ENCODE measurements at places on chromosomes 4 and X. TPM values are rescaled to one million over a fixed set of nuclear protein-coding genes. Genes with fewer than 3 reads are reported as not detected.

NALF2 gene
- 0.74 TPM for total RNA-seq

NAP1L5 gene
- total RNA-seq, result 9.1 TPM

SSX3 gene
- not detected for total RNA-seq

STBD1 gene
- 5.0 TPM for total RNA-seq

GPR143 gene
- total RNA-seq, result 4.7 TPM

SPATA4 gene
- total RNA-seq, result 3.7 TPM

ADH1B gene
- total RNA-seq, result 141 TPM

GYG2 gene
- 5.1 TPM for total RNA-seq

SNX25 gene
- total RNA-seq, result 19.1 TPM

CFAP47 gene
- 1.00 TPM for total RNA-seq

FSTL5 gene
- total RNA-seq, result not detected

RAB39B gene
- 0.12 TPM for total RNA-seq

OPRPN gene
- not detected for total RNA-seq

TMEM154 gene
- total RNA-seq, result 1.1 TPM

WDFY3 gene
- total RNA-seq, result 79.2 TPM

DNA sequence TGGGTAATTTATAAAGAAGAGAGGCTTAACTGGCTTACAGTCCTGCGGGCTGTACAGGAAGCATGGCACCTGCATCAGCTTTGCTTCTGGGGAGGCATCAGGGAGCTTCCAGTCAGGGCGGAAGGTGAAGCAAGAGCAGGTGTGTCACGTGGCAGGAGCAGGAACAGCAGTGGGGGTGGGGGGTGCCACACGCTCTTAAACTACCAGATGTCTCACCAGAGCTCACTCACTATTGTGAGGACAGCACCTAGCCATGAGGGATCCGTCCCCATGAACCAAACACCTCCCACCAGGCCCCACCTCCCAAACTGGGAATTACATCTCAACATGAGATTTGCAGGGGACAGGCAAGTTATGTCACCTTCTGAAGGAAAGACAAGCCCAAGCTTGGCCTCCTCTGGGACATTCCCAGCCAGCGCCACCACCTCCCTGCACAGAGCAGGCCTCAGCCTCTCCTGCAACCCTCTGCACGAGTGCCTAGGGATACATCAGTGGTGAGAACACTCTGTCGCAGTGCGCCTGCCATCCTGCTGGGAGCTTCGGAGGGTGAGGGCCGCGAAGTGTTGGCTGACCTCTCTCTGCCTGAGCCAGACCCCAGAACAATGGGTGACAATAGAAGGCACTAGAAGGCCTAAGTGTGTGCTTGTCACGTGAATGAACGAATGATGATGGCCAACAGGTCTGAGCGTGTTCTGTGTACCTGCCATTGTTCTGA lies 244.3 kb downstream of the EVC2 start:
- no peak for DNase-seq

GRCh38 chrX:64204701-64205440 lies 637 bp downstream of the AMER1 start:
- DNase-seq, result peak; percentile 41

DNA sequence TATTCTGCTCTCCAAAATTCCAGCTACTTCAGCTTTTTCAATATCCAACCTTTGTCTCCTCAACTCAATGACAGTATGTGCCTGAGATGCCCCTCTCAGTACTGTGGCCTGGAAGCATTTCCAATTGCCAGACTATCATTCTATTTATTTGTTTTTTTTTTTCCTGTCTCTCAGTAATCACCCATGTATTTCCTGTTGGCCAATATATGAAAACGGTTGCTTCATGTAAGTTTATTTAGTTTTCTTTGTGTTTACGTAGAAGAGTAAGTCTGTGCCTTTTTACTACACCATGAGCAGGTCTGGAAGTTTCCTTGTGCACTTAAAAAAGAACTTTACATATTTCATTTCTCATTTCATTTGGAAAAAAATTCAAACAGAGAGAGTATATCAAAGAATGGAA lies 537.5 kb upstream of the SPANXN1 start:
- DNase-seq, result no peak

- DNase-seq, result no peak
Measured at GRCh38 chr4:102308032-102308799, 37.1 kb downstream of the SLC39A8 start.

- DNase-seq, result no peak
Measured at GRCh38 chr4:149896432-149896831, 80.8 kb upstream of the IQCM start.

- peak; percentile 69 for DNase-seq
Measured at GRCh38 chr4:153221783-153222706, 17.8 kb downstream of the TRIM2 start.

DNA sequence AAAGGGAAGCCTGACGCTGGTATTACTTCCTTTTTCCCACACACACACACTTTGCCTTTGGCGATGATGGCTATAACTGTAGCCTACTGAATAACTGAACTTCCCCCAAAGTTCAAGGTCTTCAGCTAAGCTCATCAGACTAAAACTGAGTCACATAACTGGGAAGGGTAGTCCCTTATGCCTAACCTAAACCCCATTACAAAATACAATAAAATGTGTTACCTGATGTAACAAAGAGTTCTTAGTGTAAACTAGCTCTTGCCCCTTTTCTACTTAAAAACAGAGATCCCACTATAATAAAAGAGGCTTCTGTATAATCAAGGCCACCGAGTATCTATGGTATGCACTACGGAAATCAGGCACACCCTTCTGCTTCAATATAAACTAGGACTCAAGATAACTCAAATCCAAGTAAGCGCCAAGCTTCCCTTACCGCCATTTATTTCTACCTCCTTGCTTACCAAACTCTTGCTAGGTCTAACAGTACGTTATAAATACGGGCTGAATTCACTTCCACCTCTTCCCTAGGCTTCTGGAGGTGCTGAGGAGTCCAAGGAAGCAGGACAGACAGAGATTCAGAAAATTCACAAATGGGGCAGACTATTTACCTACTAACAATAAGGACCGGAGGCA lies 2.4 kb downstream of the OTUD4 start:
- DNase-seq, result no peak

DNA sequence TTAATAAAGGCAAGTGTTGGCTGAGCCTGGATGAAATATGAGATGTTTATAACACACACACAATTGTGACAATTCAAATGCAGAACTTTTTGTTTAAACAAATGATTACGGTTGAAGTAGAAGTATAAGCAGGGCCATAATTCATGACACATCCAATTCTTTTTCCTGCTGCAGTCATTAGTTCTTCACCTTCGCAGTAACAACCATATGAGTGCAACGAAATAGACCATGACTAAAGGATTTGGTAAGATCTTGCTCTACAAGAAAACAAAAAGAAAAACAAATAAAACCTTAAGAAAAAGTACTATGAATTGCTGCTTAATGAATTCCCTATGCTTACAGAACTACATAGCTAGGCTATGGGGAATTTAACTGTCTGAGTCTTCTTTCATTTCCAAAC lies 13.9 kb upstream of the BMPR1B start:
- DNase-seq, result no peak

GRCh38 chr4:10123227-10124101 lies 6.9 kb upstream of the WDR1 start:
- no peak for DNase-seq

DNA sequence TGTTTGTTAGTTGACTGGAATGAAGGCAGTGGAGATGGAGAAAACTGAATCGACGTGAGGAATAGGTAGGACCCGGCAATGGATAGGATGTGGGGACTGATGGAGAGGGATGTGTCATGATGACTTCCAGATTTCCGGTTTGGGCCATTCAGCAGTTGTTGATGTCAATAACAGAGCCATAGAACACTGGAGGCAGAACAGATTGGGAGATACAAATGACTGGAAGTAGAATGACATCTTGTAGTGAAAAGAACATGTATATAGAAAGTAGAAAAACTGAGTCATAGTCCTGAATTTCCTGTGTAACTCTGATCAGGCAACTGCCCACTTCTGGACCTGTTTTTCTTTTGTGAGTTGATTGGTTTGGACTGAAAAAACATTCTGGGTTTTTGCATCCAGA lies 24.5 kb downstream of the CETN2 start:
- DNase-seq, result no peak

- DNase-seq, result no peak
Measured at GRCh38 chrX:8284131-8284530, 113.1 kb upstream of the VCX2 start.

DNA sequence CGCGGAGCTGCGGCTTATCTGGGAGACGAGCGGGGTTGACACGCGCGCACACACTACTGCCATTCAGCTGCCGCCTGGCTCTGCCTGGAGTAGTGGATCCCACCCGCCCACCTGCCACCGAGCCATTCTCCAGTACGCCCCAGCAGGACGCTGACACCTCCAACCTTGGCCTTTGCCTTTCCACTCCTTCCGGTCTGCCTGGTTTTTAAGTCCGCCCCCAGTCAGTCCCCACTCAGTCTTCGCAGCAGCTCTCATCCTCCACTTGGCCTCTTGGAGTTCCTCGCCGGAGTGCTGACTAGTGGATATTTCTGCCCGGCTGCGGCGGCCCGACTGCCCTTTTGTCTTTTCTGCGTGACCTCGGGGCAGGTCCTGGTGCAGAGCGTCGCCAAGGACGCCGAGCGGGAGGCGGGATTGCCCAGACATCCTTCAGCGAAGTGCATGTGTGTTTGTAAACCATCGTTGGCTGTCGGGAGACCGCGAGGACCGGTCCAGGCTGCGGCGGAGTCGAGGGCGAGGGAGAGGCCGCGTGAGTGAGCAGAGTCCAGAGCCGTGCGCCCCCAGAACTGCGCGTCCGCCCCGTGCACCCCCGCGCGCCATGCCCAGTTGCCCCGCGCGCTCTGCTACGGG lies 1.1 kb downstream of the SLIT2 start:
- peak; percentile 26 for DNase-seq

DNA sequence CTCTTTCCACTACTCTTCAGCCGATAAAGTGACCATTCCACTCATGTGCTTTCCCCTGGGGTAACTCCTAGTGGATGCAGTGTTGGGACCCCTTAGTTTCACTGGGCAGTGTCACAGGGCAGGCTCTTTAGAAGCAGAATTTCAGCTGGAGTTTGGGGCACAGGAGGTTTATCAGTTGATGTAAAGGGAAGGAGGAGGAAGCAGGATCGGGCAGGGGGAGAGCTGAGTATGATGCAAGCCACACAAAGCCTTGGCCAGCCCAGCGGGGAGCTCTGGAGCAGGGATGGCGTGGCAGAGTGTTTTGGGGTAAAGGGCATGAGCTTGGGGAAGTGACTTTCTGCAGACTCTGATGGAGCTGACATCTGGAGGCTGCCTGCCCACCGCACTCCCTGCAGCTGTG lies 19.3 kb downstream of the WDR13 start:
- DNase-seq, result no peak

GRCh38 chr4:101556842-101557241 lies 209.5 kb upstream of the PPP3CA start:
- DNase-seq, result no peak

DNA sequence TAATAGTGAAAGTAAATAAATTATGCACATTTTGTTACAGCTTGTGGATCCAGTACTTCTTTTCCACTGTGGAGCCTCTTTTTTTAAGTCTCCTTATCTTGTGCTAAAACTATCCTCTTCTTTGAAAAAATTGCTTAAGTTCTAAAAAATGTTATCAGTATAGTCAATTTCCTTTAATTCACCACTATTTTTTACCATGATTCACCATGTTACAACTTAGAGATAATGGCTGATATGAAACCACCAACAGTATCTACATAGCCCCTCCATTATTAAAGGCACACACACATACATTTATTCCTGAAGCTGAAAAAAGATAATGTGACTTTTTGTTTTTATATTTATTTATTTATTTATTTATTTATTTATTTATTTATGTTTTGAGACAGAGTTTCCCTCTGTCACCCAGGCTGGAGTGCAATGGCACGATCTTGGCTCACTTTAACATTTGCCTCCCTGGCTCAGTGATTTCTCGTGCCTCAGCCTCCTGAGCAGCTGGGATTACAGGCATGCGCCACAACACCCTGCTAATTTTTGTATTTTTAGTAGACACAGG lies 243.2 kb downstream of the SPOCK3 start:
- no peak for DNase-seq

DNA sequence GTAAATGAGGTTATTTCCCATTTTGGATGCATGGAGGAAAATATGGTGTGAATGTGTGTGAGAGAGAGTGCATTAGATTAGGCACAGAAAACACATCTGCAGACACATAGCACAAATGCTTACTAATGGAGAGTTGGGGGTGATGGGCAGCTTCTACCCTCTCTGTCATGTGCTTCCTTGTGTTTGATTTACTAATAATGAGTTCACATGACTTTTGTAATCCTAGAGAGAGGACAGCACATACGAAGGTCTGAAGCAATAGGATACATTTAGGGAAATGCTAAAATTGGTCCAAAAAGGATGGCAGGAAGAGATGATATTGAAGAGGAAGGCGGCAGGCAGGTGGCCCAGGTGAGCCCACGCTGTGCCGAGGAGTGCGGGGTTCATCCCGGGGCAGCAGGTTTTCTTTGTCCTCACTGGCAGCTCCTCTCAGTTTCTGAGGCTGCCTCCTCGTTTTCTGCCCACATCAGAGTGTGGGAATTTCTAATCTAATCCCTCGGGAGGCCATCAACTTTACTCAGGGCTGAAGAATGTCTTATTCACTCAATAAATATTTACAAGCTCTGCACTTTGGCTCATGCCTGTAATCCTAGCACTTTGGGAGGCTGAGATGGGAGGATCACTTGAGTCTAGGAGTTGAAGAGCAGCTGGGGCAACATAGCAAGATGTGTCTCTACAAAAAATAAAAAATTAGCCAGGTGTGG lies 15.9 kb upstream of the MAP9 start:
- no peak for DNase-seq

GRCh38 chrX:118773782-118774181 lies 46.4 kb downstream of the IL13RA1 start:
- DNase-seq, result no peak

DNA sequence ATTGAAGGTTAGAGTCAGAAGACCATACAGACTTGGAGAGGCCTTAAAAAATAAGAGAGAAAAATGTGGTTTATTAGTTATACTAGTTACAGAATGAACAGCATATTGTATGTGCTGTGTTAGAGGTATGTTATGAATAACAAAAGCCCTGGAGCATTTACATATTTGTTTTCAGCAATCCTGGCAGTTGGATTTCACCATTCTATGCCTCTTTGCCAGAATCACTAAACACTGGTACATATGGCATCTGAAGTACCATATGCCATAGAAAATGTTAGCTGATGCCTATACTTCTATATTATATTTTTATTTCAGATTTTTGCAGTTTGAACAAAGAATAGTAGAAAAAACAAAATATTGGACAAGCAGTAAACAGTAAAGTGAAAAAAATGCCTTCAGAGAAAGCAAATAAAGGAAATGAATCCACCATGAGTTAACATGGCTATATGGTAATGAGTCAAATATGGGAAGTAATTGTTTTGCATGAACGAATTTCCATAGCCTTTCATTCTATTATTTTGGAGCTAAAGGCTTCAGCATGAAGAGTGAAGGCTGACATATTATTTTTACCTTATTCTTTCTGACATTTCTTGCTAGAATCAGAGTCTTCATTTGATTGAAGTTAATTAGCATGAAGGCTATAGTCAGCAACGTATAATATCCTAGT lies 41.9 kb upstream of the PRDM8 start:
- DNase-seq, result no peak

Data from ovary (tissue), 10 donors.